NCI-H226 (cell line): ENCODE measurements at places on chromosomes 2 and 18.

DNA sequence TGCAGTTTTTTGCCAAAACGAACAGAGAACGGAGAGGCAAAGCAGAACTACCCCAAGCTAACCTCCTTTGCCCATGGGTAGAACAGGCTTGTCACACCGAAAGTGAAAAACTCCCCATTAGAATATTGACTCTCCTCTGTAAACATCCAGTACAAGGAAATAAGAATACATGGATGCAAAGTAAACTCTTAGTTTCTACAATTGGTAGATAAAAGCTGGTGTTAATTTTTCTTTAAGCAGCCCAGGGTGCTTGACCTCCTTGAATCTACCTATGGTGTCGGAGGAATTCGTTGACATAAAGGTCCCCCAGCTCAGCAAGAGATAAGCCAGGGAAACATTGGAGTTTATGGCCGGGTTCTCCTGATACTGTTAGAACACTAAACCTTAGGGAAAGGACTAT, 48.4 kb upstream of the DSG1 start:
- no peak for DNase-seq

DNA sequence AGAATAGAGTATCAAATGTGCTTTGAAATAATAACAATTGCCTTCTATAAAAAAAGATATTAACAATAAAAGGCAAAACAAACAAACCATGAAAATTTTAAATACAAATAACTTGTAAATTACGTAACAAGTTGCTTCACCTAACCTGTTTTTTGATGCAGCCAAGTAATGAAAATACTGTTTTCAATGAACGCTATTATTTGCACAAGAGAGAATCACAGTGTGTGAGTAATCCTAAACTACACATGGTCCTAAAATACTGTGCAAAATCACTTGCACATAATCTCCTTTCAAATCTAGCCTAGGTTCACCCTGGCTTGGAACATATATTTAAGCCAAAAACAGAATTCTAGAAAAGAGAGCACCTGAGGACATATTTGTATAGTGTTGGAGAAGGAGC, 98.9 kb downstream of the CCDC148 start:
- DNase-seq: no peak

- no peak for DNase-seq
These were observed 278.9 kb downstream of the SLC4A3 start for GRCh38 chr2:219906114-219907010.

- DNase-seq: no peak
These were observed 44.6 kb downstream of the FOSL2 start for GRCh38 chr2:28437149-28437835.

DNA sequence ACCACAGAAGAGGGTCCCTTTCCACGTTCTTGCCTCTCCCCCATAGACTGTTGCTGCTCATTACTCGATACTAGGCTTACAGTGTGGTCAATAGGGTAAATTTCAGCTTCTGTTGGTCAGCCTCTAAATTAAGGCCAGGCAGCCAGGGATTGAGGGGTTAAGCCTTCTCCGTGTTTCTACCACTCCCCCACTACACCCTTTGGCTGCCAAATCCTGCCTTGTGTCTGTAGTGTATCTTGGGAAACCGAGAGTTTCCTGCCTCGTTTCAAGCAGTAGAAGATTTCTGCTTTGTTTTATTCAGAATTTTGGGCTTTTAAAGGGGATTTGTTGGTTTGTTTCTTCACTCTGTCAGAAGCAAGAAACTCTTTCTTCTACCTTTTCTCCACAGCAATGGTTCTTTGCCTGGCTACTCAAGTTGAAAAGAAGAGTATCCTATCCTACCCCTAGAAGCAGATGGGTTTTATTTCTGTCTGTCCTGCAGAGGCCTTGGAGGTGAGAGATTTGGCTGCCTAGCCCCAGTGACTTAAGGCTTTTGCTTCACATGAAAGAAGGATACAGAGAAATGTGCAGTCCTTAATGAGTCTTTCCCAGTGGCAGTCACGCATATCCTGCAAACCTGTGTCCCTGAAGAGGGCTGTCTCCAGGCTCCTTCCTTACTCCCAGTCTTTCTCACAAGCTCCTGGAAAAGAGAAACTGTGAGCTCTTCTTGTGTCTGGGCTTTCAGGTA, 261.5 kb upstream of the TANK start:
- no peak for DNase-seq

DNA sequence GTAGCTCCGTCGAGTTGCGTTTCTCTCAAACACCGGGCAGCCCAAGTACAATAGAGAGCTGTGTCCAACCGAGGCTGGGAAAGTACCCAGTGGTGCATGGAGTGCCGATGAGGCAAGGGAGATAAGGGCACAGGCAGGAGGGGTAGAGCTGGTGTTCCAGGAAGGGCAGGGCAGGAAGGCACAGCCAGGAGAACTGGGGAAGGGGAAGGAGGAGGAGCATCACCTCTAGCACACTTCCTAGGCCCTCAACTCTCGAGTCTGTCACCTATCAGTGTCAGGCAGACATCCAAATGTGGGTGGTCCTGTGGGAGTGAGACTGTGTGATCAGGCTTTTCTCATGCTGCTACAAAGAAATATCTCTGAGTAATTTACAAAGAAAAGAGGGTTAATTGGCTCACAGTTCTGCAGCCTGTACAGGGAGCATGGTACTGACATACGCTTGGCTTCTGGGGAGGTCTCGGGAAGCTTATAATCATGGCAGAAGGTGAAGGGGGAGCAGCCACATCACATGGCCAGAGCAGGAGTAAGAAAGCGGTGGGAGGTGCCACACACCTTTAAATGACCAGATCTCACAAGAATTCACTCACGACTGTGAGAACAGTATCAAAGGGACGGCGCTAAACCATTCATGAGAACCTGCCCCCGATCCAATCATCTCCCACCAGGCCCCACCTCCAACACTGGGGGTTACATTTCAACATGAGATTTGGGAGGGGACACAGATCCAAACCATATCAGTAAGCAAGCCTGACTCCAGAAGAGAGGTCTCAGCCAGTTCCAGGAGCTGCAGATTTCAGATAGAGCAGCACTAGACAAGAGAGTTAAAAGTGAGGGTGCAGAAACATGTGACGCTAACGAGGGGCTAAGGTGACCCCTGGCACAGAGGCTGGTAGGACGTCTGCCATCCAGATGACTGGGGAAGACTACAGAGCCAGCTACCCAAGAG, 75.7 kb downstream of the MBOAT2 start:
- DNase-seq: no peak

DNA sequence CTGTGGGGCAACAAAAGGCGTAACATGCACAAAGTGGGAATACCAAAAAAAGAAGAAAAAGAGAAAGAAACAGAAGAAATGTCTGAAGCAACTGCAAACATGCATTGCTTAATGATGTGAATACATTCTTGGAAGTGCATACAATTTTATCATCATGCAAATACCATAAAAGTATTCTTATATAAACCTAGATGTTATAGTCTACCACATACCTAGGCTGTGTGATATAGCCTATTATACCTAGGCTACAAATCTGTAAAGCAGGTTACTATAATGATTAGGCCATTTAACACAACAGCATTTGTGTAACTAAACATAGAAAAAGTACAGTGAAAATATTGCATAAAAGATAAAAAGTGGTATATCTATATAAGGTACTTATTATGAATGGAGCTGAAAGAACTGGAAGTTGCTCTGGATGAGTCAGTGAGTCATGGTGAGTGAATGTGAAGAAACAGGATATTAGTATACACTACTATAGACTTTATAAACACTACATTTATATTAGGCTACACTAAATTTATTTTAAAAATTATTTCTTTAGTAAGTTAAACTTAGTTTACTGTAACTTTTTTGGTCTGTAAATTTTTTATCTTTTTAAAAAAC, 319.4 kb upstream of the KCNH7 start:
- peak; percentile 72 for DNase-seq

DNA sequence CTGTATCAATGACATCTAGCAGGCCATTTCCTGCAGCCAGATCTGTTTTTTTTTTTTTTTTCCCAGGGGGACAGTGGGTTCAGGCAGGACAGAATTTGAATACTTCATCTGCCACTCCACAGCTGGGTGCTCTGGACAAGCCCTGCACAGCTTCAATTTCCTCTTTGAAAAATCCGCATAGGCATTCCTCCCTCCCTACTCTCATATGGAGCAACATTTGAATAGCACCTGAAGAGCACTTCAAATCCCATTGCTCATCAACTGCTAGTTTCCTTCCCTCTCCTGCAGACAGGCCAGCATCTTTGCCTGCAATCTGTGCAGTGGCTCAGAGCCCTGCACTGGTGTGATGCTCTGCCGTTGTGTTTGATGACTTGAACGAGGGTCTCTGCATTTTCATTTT, 326.3 kb downstream of the TSN start:
- DNase-seq: no peak

DNA sequence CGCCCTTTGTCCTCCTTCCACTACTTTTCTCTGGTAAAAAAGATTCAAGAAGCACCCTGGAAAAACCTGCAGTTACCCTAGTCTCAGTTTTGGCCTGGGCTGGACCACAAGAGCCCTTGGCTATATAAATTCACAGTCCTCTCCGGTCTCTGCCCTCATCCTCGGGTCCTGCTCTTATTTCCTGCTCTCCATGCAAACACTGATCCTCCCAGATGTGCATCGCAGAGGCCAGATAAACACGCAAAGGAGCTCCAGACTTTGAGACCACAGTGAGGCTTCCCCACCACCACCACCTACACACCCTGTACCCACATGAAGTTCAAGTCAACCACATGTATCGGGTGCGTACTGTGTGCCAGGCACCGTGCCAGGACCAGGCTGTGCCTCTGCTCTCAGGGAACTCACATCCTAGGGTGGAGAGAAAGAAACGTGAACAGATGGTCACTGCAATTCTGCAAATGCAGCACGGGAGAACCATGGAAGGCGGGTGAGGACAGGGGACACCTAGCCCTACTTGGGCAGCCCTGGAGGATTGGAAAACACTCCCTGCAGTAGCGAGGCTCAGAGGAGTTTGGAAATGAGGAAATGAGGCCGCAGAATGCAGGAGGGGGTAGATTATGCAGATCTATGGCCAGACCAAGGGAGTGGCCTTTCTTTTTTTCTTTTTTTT, 7.4 kb downstream of the CTDSP1 start:
- no peak for DNase-seq

DNA sequence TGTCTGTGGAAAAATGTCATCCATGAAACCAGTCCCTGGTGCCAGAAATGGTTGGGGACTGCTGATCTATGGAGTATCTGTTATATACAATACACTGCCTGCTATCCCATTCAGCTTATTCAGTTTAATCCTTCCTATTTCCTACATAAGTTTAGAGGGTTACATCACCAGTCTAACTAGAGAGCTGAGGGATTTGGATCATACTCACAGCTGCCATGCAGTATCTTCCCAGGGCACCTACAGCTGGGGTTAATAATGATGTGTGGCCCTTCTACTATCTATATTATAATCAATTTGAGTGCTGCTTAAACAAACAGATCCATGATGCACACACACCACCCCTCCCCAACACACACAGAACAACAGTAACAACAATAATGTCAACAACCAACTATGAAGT, 524.0 kb downstream of the LRRTM4 start:
- DNase-seq: no peak

- DNase-seq: no peak
These were observed 24.9 kb downstream of the MYO5B start for GRCh38 chr18:50170004-50170403.

GRCh38 chr2:85537600-85538506, 1.1 kb upstream of the MAT2A start:
- DNase-seq: no peak

DNA sequence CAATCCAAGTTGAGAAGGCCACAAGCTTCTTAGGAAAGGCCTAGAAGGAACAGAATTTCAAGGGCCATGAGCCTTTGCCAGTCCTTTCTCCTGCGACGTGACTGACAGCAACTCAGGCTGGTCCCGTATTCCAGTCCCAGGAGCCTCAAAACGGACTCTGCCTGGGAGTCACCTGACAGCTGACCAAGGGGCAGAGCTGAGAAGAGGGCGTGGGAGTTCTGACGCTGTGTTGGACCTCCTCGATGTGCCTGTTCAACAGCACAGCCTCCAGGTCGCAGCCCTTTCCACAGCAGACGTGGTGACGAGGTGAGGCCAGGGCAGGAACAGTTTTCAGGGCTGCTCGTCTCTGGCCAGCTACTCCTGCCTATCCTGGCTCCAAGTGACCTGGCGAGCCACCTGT, 37.6 kb downstream of the CENPO start:
- DNase-seq: no peak

DNA sequence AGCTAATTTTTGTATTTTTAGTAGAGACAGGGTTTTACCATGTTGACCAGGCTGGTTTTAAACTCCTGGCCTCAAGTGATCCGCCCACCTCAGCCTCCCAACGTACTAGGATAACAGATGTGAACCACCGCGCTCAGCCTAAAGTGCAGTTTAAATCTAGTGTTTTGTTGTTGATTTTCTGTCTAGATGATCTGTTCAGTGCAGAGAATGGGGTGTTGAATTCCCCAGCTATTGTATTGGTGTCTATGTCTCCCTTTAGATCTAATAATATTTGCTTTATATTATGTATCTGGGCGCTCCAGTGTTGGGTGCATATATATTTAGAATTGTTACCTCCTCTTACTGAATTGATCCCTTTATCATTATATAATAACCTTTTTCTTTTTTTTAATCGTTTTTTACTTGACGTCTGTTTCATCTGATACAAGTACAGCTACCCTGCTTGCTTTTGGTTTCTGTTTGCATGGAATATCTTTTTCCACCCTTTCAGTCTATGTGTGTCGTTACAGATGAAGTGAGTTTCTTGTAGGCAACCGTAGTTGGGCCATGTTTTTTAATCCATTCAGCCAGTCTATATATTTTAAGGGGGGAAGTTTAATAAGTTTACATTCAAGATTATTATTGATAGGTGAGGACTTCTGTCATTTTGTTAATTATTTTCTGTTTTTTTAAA, 34.3 kb downstream of the GALM start:
- DNase-seq: no peak

- DNase-seq: no peak
These were observed 8.0 kb upstream of the COX7A2L start for GRCh38 chr2:42368817-42369531.

DNA sequence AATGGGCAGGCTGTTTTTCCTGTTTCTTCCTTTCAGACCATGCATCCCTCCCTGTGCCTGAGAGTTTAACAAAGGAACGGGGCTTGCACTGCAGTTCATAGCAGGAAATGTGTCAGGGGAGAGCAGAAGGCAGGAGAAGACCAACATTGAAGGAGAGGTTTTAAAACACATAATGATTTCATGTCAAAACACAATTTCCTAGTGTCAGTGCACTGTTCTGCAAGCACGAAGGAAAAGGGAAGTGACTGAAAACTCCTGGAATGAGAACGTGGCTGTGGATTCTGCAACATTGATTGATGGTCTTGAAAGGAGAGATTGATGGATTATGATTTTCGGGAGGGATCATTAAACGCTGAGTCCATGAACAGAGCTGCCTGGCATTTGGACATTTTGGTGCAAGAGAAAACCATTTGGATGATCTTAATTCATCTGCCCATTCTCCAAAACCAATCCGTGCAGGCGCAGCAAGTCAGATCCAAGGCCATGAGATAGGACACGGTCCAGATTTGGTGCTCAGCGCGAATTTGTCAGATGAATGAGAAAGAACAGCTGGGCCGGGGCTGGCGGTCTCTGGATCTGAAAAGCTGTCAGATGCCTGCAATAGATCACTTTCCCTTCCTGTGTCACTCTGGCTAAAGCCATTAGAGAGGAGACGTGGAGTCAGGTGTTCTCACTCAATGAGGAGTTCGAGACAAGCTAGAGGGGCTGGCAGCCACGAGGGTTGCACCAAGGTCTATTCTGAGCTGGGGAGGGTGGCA, 38.4 kb downstream of the C1QL2 start:
- no peak for DNase-seq
